ENCODE measurements at places on chromosomes 2 and 18.

- DNase-seq = no peak
Measured at GRCh38 chr2:42041377-42042127, 6.3 kb upstream of the PKDCC start.

DNA sequence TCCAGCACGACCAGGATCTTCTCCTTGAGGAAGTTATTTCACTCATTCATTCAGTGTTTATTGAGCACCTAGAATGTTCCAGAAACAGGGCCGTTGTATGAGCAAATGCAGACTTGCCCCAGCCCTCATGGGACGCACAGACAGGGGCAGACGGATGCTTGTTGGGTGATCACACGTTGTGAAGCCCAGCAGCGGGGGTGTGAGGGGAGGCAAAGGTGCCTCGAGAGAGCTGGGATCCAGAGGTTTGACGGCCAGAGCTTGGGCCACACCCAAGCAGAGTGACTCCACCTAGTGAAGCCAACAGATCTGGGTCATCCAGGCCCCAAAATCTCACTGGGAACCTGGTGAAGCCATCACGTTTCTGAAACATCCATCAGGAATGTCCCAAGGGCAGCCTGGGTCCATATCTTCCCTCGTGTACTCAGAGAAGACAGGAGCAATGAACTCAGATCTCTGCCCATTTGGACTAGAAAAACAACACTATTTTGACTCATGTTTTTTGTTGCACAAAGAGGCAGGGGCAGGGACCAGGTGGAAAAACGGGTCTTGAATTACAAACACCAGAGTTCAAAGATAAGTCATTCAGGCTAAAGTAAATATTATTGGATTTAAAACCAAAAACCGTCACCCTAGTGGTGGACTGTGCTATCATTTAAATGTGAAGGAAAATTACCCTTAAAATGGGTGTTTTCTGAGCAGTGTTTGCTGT lies 54.9 kb upstream of the RBM44 start:
- DNase-seq = no peak

DNA sequence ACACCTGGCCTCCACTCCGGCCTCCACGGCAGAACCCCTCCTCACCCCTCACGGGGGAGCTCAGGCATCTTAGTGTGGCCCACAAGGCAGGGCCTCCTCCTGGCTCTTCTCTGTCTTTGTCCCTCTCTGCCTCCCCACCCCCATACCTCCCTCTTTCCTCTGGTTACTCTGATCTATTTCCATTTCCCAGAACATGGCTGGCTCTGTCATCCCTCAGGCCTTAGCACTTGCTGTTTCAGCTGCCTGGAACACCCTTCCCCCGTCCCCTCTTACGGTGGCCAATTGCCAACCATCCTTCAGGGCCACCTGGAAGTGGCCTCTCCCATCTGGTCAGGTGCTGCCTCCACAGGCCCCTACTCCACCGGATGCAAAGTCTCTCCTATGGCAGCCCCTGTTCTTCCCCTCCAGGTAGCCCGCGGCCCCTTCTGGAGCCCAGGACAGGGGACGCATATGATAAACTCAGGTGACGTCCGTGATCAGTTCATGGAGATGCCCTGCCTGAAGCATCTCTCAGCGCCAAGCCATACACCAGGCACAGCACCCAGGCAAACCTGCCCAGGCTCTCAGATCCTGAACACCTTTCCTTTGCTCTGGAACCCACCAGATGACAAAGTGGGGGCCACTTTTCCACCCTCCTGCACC lies 3.6 kb upstream of the ECEL1 start:
- DNase-seq = no peak

DNA sequence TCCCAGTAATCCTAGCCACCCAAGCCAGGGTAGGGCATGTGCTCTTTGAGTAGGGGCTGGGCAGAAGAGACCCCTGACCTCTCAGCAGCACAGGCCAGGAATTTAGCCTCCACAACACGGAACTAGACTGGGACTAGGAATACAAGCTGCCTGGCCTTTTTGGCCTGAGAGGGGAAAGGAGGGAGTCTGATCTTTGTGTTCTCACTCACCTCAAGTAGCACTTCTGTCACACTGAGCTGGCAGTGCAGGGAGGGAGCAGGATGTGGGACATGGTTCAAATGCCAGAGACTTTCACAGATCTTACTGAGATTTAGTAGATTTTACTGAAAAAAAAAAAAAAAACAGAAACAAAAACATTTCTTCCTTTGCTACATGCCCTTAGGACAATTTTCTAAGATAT lies 395.2 kb downstream of the CMPK2 start:
- no peak for DNase-seq

DNA sequence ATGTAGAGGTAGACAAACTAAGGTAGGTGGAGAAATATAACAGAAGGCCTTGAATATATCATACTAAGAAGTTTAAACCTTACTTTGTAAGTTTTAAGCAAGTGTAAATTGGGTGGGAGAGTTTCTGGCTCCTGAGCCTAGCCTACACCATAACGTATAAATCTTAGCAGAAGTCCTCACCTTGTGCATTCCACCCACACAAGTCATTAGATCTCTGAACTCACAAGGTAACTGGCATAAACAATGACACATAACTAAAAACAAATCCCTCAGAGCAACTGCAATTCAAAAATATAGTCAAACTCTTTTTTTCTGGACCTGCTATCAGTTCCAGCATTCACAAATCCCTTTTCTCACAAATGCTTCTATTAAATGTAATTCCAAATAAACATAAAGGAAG lies 9.4 kb downstream of the REV1 start:
- DNase-seq = no peak

GRCh38 chr2:174516501-174517378 lies 29.9 kb upstream of the GPR155 start:
- no peak for DNase-seq

DNA sequence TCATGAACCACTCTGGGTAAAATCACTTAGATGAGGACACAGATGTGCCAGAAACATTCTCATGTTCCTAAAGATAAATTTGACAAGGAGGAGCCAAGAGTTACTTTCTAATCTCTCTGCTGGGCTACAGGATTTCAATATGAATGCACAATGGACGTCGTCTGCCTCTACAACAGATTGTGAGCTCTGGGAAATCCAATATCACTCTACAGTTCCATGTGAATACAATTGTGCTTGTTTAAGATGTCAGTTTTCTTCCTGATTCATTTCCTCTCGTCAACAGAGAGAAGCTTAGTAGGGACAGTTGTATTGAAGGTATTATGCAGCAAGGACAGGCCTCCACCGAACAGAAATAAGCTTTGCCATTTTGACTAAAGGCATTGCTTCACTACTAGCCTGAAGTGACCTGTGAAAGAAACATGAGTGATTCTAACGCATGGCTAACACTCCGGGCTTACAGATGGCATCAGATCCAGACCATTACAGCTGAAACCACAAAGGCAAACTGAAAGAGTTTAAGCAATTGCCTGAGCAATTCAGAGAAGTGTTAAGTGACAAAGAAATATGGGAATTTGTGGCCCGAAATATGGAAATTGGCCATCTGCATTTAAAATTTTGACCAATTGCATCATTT lies 1591.5 kb downstream of the LRP1B start:
- no peak for DNase-seq

GRCh38 chr2:31151501-31151900 lies 13.3 kb upstream of the GALNT14 start:
- no peak for DNase-seq

DNA sequence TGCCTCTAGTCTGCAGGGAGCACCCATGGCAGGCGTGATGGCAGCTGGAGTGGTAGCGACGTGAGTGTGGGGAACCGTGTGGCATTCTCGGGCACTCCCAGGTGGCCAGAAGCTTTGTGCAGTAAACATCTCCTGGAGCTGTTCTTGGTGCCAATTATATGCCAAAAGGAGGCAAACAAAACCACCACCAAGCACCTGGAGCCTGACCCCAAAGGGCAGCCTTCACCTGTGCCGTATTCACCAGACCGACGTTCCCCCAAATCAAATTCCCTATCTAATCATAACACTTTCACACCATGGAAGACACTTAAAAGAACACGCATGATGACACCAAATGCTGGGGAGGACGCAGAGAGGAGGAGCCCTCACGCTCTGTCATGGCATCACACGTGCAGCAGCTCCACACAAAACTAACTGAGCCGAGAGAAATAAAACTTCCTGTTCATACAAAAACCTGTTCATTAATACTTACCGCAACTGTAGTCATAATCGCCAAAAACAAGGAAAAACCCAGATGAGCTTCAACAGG lies 123.6 kb downstream of the EIPR1 start:
- DNase-seq = no peak

- peak; percentile 71 for DNase-seq
Measured at GRCh38 chr2:130391058-130391871, 35.4 kb downstream of the PTPN18 start.

GRCh38 chr2:30362468-30363081 lies 84.5 kb upstream of the LCLAT1 start:
- DNase-seq = no peak
